CD4-positive, CD25-positive, alpha-beta regulatory T cell (primary cell): ENCODE measurements at places on chromosomes 1 and 21. TPM values are rescaled to one million over a fixed set of nuclear protein-coding genes. Genes with fewer than 3 reads are reported as not detected.

GRCh38 chr1:118961156-118961555, 27.0 kb downstream of the TBX15 start:
- H3K36me3 ChIP-seq = no peaks in the 10 kb centered on the region
- H3K27ac ChIP-seq = no peak overlapping the region
- no peak for DNase-seq
- H3K27me3 ChIP-seq = peaks cover 3% of the 10 kb centered on the region

DNA sequence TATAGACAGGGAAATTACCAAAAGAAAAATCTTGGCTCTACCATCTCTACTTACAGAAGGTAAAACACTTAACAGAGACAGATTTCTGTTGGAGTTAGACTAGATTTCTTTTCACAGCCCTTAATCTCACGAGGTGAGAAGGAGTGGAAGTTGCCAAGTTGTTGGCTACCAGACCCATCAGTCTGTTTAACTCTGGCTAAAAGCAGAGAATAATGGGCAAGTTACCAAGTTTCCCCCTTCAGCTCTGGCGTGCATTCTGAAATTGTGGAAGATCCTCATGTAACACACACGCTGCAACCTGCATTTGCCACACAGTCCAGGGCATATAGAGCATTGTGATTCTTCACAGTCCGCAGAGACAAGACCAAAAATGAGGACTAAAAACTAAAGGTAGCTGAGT, 49.3 kb downstream of the STX6 start:
- no peak overlapping the region for H3K27ac ChIP-seq
- H3K4me3 ChIP-seq = no peak overlapping the region
- H3K27me3 ChIP-seq = no peaks in the 10 kb centered on the region
- H3K36me3 ChIP-seq = peaks cover 63% of the 10 kb centered on the region

- H3K27ac ChIP-seq = no peak overlapping the region
- no peak for DNase-seq
- no peaks in the 10 kb centered on the region for H3K36me3 ChIP-seq
- H3K4me3 ChIP-seq = no peak overlapping the region
- H3K4me1 ChIP-seq = no peaks in the 10 kb centered on the region
These were observed 6.0 kb upstream of the DMBX1 start for GRCh38 chr1:46483589-46483988.

DNA sequence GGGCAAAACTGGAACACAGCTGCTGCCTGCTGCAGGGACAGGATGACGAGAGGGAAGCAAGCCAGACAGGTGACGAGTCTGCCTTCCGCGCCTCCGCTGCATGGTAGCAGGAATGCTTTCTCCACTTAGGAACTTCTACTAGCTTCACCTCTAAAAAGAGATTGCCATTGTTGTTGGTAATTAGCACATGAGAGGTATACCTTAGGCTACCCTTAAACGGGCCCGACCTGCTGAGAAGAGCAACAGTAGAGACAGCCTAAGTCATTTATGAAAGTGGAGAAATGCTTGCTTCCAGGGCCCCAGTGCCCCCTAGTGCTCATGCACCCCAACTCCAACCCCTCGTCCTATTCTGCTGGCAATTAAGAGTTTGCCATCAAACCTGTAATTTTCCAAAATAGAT, 96.9 kb upstream of the AKT3 start:
- no peak overlapping the region for H3K27ac ChIP-seq
- H3K27me3 ChIP-seq = no peaks in the 10 kb centered on the region
- H3K36me3 ChIP-seq = no peaks in the 10 kb centered on the region
- DNase-seq = no peak
- H3K4me1 ChIP-seq = no peaks in the 10 kb centered on the region
- H3K4me3 ChIP-seq = no peak overlapping the region

OR2W3 gene
- polyA plus RNA-seq = not detected

SPATA1 gene
- 0.21 TPM for polyA plus RNA-seq

CDK18 gene
- not detected for polyA plus RNA-seq
